Thoracic aorta (tissue), 2 donors: ENCODE measurements at places on chromosomes 3 and 15. TPM values are rescaled to one million over a fixed set of nuclear protein-coding genes. Genes with fewer than 3 reads are reported as not detected.

DNA sequence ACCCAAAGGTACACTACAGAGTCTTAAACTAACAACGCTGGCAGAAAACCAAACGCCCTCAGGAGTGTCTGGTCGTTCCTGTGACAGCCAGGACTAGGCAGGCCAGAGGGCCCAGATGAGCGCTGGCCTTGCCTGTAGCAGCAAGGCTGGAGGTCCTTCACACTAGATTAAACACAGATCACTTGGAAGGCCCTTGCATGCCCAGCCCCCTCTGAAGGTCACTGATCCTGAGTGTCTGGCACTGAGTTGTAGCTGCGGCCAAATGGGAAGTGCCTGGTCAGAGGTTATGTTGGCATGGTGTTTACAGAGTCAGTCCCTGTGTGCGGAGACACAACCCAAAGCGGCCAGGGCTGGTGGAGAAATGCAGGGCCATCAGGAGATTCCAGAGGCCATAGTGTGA lies 58.9 kb downstream of the ZNF621 start:
- no peak overlapping the region for H3K4me3 ChIP-seq
- H3K36me3 ChIP-seq, result no peaks in the 10 kb centered on the region
- no peaks in the 10 kb centered on the region for H3K27me3 ChIP-seq

DNA sequence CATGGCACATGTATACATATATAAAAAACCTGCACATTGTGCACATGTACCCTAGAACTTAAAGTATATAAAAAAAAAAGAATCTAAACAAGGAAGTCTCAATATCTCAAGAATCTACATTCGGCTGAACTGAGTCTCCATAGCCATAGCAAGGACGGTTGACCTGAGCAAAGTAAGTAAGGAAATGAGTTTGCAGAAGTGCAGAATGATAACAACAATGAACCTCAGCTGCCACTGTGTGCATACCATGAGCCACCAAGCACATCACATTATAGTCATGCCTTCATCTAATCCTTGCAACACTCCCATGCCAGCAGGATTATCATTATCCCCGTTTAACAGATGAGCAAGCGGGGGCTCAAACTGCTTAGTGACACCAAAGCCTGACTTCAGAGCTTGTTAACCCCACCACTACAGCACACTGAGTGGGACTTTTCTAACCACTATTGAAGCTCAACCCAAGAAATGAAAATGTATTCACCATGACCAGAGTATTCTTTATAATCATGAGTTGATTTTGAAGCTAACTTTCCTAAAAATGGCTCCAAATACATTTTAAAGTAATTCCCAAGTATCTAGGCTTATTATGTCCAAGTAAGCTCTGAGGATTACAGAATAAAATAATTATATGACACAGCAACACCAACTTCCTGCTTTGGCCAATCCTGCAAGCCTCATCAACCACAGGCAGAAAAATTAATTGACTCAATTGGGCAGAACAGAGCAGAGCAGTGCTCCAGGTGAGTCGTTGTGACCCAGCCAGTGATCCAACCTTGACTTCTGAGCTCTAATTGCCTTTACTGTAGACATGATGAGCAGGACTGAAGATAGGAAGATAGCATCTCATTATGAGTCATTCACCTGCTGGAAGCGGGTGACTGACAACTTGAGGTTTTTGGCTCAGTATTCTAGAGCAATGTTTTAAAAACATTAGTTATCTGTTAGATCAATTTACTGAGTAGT lies 47.3 kb upstream of the IL12A start:
- no peak overlapping the region for H3K4me3 ChIP-seq
- no peaks in the 10 kb centered on the region for H3K36me3 ChIP-seq
- H3K4me1 ChIP-seq, result no peaks in the 10 kb centered on the region
- DNase-seq, result no peak

- H3K4me1 ChIP-seq, result peaks cover 74% of the 10 kb centered on the region
- H3K27ac ChIP-seq, result peak overlapping the region; percentile 39
- DNase-seq, result no peak
- H3K27me3 ChIP-seq, result no peaks in the 10 kb centered on the region
- H3K36me3 ChIP-seq, result no peaks in the 10 kb centered on the region
Measured at GRCh38 chr3:100073714-100074307, 40.5 kb downstream of the FILIP1L start.

DNA sequence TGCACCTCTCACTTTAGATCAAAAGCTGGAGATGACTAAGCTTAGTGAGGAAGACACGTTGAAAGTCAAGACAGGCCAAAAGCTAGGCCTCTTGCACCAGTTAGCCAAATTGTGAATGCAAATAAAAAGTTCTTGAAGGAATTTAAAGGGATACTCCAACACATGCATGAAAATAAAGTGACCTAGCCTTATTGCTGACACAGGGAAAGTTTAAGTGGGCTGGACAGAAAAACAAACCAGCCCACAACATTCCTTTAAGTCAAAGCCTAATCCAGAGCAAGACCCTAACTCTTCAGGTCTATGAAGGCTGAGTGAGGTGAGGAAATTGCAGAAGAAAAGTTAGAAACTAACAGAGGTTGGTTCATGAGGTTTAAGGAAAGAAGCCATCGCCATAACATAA lies 100.6 kb upstream of the PSMD6 start:
- no peak overlapping the region for H3K27ac ChIP-seq
- H3K36me3 ChIP-seq, result no peaks in the 10 kb centered on the region
- peaks cover 7% of the 10 kb centered on the region for H3K4me1 ChIP-seq
- no peak overlapping the region for H3K4me3 ChIP-seq

DNA sequence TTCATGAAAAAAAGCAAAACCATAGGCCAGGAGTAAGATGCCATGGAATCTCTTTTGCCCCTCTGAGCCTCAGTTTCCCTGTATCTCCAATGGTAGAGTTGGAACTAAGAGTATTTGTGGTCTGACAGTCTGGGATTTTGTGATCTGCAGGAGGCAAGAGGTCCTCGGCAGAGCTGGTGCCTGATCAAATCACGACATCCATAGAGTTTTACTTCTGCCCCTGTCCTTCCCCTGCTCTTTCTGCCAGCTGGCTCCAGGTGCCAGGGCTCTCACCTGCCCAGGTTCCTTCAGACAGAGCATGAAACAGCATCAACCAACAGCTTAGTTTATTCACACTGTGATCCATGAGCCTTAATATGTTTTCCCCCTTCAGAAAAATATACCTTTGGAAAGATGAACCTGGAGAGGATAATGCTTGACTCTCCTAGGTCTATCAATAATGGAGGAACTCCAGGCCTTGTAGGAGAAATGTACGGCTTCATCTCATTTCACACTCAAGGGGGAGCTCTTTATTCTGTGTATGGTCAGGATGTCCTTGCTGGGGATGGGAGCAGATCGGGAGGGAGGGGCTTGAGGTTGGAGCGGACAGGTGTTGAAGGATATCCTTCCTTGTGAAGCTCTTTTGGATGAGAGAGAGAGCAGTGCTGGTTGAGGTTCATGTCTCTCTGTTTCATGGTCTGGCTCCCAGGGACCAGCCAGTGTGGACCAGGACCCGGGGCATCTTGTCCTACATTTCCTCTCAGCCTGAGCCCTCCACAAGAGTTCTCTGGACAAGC lies 309.9 kb downstream of the RPLP1 start:
- H3K36me3 ChIP-seq, result no peaks in the 10 kb centered on the region
- H3K4me1 ChIP-seq, result peaks cover 14% of the 10 kb centered on the region
- H3K4me3 ChIP-seq, result no peak overlapping the region
- H3K27ac ChIP-seq, result no peak overlapping the region

DNA sequence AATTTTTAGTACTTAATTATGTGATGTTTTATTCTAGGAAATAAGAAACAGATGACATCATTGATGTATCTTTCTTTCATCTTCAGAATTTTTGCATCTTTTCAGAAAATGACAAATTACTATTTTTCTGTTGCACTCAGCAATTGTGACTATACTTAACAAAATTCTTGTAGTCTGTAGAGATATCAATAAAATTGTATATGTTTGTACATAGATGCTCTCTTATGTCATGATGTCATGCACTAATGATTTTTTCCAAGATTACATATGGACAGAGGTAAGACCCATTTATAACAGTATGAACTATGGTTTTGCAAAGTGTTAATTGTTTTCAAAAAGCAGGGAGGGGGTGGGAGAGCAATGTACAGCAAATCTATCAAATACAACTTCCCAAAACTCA lies 121.2 kb downstream of the POLQ start:
- H3K4me3 ChIP-seq, result no peak overlapping the region
- no peaks in the 10 kb centered on the region for H3K4me1 ChIP-seq
- no peak for DNase-seq
- H3K27ac ChIP-seq, result no peak overlapping the region
- no peaks in the 10 kb centered on the region for H3K36me3 ChIP-seq

- no peaks in the 10 kb centered on the region for H3K36me3 ChIP-seq
- H3K4me3 ChIP-seq, result no peak overlapping the region
- DNase-seq, result no peak
- H3K4me1 ChIP-seq, result no peaks in the 10 kb centered on the region
- H3K27ac ChIP-seq, result no peak overlapping the region
- H3K27me3 ChIP-seq, result no peaks in the 10 kb centered on the region
Measured at GRCh38 chr3:36866368-36866767, 78.5 kb downstream of the TRANK1 start.

GRCh38 chr3:76685858-76686257 lies 354.0 kb upstream of the ROBO2 start:
- DNase-seq, result no peak
- H3K36me3 ChIP-seq, result no peaks in the 10 kb centered on the region
- no peak overlapping the region for H3K4me3 ChIP-seq
- no peaks in the 10 kb centered on the region for H3K27me3 ChIP-seq

- H3K36me3 ChIP-seq, result no peaks in the 10 kb centered on the region
- H3K27ac ChIP-seq, result no peak overlapping the region
- no peaks in the 10 kb centered on the region for H3K4me1 ChIP-seq
- H3K4me3 ChIP-seq, result no peak overlapping the region
- no peaks in the 10 kb centered on the region for H3K27me3 ChIP-seq
Measured at GRCh38 chr3:59998058-59998457, 948.2 kb upstream of the CFAP20DC start.

- H3K27me3 ChIP-seq, result no peaks in the 10 kb centered on the region
- no peaks in the 10 kb centered on the region for H3K36me3 ChIP-seq
- H3K4me3 ChIP-seq, result no peak overlapping the region
- H3K27ac ChIP-seq, result no peak overlapping the region
- H3K4me1 ChIP-seq, result no peaks in the 10 kb centered on the region
Measured at GRCh38 chr3:87179642-87180041, 47.5 kb upstream of the CHMP2B start.

DNA sequence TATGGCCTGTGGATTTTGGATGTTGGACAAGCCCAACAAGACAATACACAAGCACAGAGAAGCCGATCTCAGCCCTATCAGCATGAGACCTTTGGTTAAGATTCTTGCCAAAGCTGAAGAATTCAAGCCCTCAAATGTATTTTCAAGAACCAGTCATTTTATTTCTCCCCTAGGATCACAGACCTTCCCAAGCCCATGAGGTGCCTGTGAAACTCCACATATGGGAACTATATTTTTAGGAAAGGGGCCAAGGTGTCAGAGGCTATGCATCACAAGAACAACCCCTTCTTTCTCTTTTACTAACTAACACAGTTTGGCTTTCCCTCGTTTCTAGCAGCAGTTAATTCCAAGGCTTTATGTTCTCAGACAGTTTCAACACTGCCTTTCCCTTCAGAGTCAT lies 364.5 kb downstream of the MAGI1 start:
- no peak for DNase-seq
- H3K4me3 ChIP-seq, result no peak overlapping the region
- no peaks in the 10 kb centered on the region for H3K27me3 ChIP-seq
- no peaks in the 10 kb centered on the region for H3K36me3 ChIP-seq

DNA sequence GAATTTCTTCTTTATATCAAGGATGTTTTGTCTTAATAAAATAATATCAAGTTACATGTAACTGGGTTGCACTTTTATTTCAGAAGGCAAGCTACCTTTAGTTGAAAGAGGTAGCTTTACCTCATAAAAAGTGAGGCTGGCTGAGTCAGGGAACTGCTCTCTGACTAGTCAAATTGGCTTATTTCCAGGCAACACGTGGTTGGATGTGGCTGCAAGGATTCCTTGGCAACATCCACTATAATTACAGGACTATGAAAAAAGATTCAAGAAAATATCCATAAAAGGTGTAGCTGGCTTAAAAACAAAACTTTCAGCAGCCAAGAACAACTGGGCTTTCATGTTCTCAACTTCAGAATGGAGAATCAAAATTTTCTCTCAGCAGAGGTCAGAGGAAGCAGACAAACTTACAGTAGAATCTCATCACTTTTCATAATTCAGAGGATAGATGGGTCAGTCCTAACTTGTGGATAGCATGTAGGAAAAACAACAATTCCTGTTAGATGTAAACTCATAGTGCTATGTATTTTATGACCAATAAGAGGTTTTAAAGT lies 779.1 kb downstream of the MECOM start:
- no peaks in the 10 kb centered on the region for H3K36me3 ChIP-seq
- H3K4me1 ChIP-seq, result peaks cover 10% of the 10 kb centered on the region
- DNase-seq, result peak; percentile 51
- peak overlapping the region; percentile 51 for H3K27ac ChIP-seq

AADACL2 gene
- not detected for total RNA-seq

ULK4 gene
- total RNA-seq, result 38.4 TPM

ABHD17C gene
- 1.6 TPM for total RNA-seq

OGG1 gene
- 23.0 TPM for total RNA-seq

WDR93 gene
- total RNA-seq, result not detected

NPTN gene
- 250 TPM for total RNA-seq

FBLN2 gene
- 328 TPM for total RNA-seq

KBTBD12 gene
- total RNA-seq, result 14.5 TPM

AGBL1 gene
- total RNA-seq, result not detected
